ENCODE measurements at places on chromosomes 4 and X. TPM values are rescaled to one million over a fixed set of nuclear protein-coding genes. Genes with fewer than 3 reads are reported as not detected.

DNA sequence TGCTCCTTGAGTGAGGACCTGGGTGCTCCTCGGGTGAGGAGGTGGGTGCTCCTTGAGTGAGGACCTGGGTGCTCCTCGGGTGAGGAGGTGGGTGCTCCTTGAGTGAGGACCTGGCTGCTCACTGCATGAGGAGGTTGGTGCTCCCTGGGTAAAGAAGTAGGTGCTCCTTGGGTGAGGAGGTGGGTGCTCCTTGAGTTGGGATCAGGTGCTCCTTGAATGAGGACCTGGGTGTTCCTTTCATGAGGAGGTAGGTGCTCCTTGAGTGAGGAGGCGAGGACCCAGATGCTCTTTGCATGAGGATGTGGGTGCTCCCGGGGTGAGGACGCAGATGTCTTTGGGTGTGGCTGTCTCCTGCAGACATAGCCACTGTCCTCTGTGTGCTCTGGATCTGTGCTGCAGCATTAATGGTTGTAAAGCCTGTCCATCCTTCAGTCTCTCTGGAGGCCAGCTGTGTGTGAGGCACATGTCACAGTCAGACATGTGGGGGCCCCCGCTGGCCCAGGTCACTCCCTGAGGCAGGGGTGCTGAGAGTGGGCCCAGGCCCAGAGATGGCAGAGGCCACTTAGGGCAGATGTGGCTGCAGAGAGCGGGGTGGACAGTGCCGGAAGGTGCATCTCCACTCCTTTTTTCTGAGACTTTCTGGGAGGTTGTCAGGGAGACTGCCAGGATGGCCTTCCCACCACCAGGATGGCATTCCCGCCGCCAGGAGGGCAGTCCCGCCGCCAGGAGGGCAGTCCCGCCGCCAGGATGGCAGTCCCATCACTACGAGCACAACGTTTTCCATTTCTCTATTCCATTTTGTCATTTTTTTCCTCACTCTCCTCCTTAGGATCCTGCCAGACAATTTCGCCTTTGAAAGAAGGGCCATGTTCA is 101.8 kb downstream of the HMX1 start:
- no peak for DNase-seq

- no peak for DNase-seq
Observed at GRCh38 chr4:52919461-52919860, 57.3 kb downstream of the RASL11B start.

Gene CT45A10
- total RNA-seq = 1.8 TPM

Gene PPM1K
- 12.1 TPM for total RNA-seq

Gene TLR3
- total RNA-seq = 6.1 TPM

- no peak for DNase-seq
Observed at GRCh38 chrX:124862301-124862700, 457.4 kb upstream of the TEX13C start.

- no peak for DNase-seq
Observed at GRCh38 chr4:83036991-83037665, 2.1 kb downstream of the COPS4 start.

DNA sequence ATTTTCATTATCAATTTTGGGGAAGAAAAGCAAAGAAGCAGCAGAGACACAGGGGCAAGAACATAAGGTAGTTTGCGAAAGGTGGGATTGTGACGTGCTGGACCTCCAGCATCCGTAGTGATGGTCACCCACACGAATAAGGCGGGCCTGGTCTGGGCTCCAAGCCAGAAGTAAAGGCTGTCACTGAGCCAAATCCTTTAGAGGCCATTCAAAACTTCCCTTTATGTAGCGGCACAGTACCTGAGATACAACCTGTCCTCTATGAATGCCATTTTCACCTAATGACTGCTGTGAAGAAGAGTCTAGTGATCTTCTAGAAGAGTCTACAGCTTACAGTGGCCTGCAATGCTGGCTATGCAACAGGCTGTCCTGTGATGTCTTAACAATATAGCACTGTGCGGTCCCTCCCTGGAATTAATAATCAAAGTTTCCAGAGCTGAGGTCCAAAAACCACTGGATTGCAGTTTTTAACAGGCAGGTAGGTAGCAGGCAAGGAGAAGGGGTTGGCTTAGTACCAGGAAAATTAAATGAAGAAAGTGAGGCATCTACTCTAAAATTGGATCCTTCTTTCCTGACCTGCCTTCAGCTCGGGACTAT is 56.2 kb downstream of the TRIML1 start:
- no peak for DNase-seq

Gene SPACA5
- total RNA-seq = not detected

DNA sequence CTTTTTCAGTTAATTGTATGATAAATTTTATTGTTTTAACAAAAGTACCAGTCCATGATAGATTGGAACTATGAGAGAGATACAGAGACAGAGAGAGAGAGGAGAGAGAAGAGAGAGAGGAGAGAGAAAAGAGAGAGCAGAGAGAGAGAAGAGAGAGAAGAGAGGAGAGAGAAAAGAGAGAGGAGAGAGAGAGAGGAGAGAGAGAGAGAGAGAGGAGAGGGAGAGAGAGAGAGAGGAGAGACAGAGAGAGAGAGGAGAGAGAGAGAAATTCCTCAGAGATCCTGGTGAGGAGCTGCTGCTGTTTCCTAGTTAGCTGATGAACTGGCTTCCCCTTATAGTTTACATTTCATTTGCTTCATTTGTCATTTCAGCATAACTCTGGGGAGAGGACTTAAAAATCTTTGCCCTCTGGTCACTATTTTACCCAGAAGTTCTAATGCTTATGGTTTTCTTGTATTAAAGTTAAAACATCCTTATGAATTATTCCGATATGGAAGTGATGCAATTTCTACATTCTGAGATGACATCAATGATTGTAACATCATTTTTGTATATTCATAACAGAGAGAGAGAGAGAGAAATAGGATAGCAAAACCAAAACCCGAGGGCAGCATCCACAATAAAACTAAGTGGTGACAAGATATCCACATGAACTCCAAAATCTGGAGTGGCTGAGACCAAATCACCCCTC is 10.8 kb downstream of the CTAG1A start:
- no peak for DNase-seq

DNA sequence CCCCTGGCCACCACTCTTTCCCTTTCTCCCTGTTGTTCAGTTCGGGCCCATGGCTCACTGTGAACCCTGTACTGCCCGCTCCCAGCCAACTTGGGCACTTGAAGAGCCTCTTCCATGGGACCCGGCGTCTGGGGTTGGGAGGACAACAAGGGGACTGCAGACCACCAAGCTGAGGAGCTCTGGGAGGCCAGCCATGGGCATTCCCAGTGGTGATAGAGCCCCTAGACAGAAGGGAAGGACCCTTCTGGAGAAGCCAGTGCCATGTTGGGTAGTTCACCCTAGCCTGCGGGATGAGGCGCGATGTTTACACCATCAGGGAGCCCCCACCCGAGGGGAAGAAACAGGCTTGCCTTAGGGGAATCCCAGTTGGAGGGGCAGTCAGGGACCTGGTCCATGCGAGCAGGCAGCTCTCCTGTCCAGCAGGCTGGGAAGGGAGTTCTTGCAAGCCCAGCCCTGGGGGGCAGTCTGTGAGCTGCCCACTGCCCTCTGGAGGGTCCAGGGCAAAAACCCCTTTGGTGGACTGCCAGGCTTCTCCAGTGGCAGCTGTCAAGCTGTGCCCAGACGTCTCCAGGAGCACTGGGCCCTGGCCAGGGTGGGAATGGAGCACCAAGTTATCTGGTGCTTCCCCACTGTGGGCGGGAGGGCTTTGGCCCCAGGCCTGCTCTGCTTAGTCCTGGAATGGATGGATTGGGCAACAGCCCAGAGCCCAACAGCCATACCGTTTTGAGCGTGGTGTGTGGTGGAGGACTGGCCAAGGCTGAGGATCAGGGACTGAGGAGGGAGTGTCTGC is 23.7 kb upstream of the UBA1 start:
- no peak for DNase-seq

DNA sequence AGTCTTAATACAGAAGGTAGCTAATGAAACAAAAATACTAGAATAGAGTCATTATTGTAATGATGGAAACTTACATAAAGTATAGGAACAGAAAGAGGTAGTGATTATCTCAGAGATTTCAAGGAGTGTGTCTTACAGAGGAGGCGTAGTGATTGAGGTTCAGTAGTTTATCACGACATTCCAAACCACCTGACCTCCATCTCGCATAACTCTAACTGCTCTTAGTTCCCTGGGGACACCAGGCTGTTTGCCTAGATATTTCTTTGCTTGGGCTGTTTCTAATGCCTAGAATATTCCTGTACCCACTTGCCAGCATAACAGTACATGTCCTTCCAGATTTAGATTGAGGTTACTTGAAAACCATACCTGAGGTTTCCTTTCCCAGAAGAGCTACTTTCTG is 29.1 kb downstream of the STAG2 start:
- no peak for DNase-seq

DNA sequence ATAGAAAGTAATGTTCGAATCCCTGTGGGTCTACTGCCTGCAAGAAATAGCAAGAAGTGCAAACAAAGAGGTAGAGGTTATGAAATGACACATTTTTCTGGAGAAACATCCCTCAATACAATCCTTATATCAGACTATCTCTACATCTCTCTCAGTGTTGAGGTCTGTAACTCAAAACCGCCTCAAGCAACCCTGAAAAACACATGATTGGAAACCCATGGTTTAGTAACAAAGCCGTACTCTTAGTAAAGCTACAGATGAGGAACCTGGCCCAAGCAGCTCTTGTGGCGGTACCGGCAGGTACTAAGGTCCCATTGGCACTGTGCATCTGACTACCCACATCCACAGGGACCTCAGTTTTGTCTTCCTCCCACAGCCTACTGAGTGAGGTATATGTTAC is 53.9 kb downstream of the IRF2 start:
- DNase-seq = no peak

GRCh38 chr4:71593311-71593710 is 190.6 kb downstream of the GC start:
- DNase-seq = no peak

DNA sequence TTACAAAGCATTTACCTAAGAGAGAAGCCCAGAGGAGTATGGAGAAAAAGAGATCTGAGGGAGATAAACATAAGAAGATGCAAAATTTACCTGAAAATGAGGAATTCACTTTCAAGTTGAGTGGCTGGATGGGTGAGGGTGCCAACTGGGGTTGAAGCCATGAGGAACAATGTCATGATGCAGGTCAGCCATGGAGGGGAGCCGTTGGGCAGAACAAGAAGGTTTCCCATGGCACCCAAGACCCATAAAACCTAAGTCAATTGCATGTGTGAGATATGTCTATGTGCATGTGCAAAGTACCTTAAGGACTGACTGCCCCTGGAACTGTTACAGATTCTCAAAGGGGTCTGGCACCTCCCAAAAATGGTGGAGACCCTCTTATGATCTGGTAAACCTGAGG is 46.6 kb upstream of the PRRG1 start:
- peak; percentile 5 for DNase-seq
